ENCODE measurements at places on chromosomes 16 and 17.

GRCh38 chr17:77312786-77313599, 172.2 kb downstream of the SEC14L1 start:
- no peak for DNase-seq

DNA sequence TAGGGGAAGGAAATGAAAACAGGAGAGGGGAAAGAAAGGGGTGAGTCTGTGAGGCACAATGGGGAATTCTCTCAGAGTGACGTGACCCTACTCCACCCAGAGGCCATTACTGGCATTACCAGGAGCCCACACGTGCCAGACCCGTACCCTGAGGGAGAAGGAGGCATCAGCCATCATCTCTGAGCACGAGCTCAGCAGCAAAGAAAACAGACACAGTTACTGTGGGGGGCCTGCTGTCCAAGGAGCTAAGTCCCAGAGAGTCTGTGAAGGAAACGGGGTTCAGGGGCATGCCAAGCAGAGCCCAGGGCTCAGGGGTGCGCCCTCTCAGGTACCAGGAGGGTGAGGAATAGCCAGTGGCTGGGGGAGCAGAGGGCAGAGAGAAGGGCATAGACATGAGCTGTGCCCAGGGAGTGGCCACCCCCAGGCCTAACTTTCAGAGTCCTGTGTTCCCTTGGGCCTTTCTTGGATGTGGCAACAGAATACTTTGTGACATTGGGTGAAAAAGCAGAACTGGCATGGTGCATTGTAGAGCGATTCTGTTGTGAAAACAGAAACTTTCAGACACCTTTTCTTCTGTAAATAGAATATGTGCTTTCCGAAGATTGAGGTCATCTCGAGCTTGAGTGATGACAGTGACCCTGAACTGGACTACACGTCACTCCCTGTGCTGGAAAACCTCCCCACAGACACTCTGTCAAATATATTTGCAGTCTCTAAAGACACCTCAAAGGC, 11.3 kb downstream of the TAF1C start:
- peak; percentile 46 for DNase-seq

- DNase-seq, result no peak
These were observed 18.3 kb upstream of the GNA13 start for GRCh38 chr17:65074778-65075250.

- no peak for DNase-seq
These were observed 742 bp upstream of the SLC9A5 start for GRCh38 chr16:67248073-67248400.

DNA sequence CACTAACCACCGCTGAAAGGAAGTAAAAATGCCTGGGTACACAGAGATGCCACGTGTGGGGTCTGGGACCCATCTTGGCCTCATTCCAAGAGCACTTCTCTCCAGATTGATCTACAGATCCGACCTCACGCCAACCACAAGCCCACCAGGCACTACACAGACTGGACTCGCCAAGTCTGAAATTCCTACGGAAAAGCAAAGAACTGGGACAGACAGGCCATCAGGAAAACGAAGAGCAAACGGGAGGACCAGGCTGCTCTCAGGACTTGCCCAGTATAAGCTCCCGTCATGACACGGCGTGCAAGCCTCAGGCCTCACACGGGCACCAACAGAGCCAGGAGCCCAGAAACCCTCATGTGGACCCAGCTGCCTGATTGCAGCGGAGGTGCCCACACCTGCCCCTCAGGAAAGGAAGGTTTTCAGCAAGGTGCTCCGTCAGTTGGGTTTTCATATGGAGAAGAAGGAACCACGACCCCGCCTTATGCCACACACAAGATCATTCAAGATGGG, 20.1 kb upstream of the C16orf95 start:
- DNase-seq, result no peak

- no peak for DNase-seq
These were observed 12.7 kb downstream of the CNEP1R1 start for GRCh38 chr16:50037662-50038220.

GRCh38 chr17:82502207-82502606, 17.3 kb upstream of the FOXK2 start:
- DNase-seq, result no peak

DNA sequence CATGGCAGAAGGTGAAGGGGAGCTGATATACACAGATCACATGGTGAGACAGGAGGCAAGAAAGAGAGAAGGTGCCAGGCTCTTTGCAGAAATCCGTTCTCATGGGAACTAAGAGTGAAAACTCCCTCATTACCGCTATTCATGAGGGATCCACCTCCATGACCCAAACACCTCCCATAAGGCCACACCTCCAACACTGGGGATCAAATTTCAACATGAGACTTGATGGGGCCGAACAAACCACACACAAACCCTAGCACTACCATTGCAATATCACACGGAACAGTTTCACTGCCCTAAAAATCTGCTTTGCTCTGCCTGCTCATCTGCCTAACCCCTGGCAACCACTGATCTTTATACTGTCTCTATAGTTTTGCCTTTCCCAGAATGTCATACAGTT, 34.8 kb downstream of the C17orf67 start:
- DNase-seq, result no peak

DNA sequence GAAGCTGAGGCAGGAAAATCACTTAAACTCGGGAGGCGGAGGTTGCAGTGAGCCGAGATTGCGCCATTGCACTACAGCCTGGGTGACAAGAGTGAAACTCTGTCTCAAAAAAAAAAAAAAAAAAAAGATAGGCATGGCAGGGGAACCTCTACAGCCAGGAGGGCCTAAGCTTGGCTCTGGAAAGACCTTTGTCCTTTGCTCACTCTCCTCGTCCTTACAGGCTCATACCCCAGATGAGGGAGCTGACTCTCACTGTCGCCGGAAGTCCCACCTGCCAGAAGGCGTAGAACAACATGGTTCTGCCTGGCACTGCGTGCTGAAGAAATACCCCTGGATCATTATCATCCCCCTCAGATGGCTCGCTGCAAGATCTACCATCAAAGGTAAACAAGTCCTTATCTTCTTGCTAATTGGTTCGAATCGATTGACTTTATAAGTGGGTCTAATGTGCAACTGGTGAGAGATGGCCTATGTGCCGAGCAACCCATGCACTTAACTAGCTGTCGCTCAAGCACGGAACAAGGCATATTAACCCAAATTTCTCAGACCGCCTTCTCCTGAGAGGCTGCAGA, 29.7 kb downstream of the RTN4RL1 start:
- no peak for DNase-seq

GRCh38 chr16:87369796-87370719, 13.5 kb downstream of the FBXO31 start:
- no peak for DNase-seq

- DNase-seq, result no peak
These were observed 1.7 kb upstream of the BRCA1 start for GRCh38 chr17:43126911-43127290.

DNA sequence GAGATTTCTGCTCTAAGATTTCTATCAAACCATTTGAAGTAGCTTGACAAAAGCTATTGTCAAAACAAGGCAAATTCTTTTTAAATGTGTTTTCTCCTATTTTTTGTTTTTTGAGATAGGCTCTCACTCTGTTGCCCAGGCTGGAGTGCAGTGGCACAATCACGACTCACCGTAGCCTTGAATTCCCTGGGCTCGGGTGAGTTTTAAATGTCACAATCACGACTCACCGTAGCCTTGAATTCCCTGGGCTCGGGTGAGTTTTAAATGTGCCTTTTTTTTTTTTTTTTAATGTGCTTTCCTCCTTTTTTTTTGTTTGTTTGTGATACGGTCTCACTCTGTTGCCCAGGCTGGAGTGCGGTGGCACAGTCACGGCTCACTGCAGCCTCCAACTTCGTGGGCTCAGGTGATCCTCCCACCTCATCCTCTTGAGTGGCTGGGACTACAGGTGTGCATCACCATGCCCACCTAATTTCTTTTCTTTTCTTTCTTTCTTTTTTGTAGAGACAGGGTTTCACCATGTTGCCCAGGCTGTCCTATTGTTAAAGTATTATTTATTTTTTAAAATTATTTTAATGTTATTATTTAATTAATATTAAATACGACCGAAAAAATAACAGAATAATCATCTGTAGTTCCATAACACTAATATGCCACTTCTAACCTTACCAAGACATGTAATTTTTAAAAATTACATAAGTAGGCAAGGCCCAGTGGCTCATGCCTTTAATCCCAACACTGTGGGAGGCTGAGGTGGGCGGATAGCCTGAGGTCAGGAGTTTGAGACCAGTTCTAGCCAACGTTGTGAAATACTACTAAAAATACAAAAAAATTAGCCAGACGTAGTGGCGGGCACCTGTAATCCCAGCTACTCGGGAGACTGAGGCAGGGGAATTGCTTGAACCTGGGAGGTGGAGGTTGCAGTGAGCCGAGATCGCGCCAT, 69.7 kb upstream of the FA2H start:
- DNase-seq, result no peak

DNA sequence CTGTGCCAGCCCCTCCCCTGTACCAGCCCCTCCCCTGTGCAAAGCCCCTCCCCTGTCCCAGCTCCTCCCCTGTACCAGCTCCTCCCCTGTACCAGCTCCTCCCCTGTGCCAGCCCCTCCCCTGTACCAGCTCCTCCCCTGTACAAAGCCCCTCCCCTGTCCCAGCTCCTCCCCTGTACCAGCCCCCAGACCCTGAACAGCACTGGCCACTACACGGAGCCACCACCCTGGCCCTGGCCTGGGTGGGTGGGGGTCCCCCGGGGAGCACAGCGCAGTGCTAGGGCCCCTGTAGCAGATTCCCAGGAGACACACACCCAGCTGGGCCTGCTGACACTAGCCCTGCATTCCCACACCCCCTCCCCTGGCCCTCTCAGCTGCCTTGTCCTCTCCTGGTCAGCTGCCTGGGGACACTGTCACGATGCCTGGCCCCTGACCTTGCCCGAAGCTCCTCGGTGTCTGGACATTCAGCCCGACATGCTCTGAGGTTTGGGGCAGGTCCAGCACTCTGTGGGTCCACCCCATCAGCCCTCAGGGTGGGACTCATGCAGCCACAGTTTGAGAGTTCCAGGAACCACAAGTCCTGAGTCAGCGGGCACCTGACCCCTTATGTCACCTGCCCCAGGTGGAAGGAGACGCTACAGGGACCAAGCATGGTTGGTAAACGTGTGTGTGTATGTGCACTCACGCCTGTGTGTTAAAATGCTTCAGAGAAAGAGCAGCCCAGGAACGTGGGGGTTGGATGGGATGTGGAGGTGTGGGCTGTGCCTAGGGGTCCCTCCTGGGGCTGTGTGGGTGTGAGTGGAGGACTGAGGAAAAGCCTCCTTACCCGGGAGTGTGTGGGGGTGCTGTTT, 114.2 kb downstream of the METRNL start:
- DNase-seq, result no peak

GRCh38 chr16:68235887-68236136, at the start of gene ESRP2:
Gene ESRP2 (minus strand): TSS chr16:68236127. CDS start chr16:68236045, 82 bp downstream.
- DNase-seq, result no peak

GRCh38 chr17:44326861-44327444, 2.3 kb upstream of the SLC25A39 start:
- DNase-seq, result peak; percentile 84

- peak; percentile 35 for DNase-seq
These were observed 1.5 kb downstream of the FBRS start for GRCh38 chr16:30659507-30660423.

DNA sequence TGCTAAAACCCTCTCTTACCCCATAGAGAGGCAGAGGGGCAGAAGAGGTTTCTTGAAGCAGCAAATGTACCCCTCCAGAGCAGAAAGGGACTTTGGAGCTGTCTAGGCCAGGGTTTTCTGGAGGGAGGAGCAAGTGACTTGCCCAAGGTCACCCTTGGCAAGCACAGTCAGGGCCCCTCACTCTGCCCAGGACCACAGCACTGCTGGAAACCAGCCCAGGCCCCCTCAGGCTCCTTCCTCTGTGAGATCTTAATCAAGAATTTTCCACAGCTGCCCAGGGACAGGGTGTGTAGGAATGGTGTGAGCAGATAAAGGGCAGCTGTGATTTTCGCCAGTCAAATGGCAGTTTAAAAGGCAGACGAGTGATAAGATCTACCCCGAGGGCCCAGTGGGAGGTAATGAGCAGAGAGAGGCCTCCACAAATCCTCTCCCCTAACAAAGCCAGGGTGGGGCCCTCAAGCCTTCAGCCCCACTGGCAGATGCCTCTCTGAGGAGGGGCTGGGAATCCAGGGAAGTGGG, 3.9 kb upstream of the SLC12A3 start:
- no peak for DNase-seq

DNA sequence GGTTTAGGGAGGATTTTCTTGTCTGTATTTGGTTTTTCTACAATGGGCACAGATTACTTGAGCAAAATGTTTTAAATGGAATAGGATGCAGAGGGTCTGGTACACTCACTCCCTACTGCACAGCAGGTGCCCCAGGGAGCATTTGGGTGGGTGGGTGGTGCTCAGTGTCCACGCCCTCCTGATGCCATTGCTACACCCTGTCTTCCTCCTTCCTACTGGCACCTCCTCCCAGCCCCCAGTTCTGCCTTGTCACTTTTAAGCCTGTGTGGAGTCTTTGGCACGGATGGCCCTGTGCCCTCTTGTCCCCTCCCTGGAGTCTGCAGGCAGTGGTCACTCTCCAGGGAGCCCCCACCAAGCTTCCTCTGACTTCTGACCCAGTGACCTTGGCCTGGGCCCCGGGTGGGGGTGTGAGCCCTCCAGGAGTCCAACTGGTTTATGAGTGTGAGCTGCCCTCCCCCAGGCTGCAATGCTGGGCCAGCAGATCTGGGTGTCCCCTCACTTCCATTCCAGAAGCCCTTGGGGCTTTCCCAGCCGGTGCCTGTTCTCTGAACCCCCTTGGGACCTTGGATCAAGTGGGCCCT, 15.5 kb downstream of the LLGL2 start:
- no peak for DNase-seq

DNA sequence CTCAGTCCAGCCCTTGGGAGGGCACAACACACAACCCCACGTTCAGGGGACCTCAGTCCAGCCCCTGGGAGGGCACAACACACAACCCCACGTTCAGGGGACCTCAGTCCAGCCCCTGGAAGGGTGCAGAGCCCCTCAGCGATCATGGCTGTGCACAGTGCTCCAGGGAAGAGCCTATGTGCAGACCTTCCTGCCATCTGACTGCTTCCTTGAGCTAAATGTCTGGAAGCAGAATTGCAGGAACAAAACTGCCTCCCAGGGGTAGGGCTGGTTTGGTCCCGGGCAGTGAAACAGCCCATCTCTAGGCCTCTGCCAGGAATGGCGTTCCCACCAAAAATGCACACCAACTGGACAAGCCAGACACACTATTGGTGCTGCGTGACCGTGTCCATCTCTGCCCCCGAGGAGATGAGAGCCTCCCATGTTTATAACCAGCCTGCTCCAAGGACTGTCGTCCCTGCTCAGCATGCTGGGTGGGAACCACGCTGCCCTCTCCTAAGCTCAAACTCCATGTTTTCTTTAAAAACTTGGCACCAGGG, 44.0 kb downstream of the ZNF276 start:
- DNase-seq, result no peak

DNA sequence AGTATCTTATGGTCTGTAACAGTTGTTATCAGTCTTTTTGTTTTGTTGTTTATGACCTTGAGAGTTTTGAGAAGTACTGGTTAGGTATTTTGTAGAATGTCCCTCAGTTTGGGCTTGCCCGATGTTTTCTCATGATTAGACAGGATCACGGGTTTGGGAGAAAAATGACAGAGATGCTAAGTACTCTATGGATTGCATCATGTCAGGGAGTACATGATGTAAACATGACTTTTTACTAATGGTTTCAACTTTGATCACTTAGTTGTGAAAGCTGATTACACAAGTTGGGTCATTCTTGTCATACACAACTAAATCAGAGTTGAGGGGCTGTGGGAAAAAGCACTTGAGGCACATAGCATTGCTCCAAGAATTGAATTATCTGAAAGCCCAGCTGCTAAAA, 94.7 kb upstream of the SIAH1 start:
- no peak for DNase-seq

- DNase-seq, result no peak
These were observed 8.4 kb downstream of the TXNL4B start for GRCh38 chr16:72085002-72085401.

- no peak for DNase-seq
These were observed 631 bp downstream of the RETREG3 start for GRCh38 chr17:42608305-42609181.

GRCh38 chr17:27564463-27564862, 66.5 kb upstream of the LGALS9 start:
- no peak for DNase-seq
